ENCODE measurements at places on chromosomes 7 and 10.

GRCh38 chr10:1605999-1606940 lies 131.1 kb downstream of the ADARB2 start:
- no peaks in the 10 kb centered on the region for H3K27me3 ChIP-seq
- H3K36me3 ChIP-seq: no peaks in the 10 kb centered on the region
- no peak overlapping the region for H3K4me3 ChIP-seq
- DNase-seq: no peak
- no peaks in the 10 kb centered on the region for H3K4me1 ChIP-seq
- no peak overlapping the region for H3K27ac ChIP-seq

- peaks cover 47% of the 10 kb centered on the region for H3K4me1 ChIP-seq
- peak overlapping the region; percentile 82 for H3K27ac ChIP-seq
- no peak for DNase-seq
- H3K4me3 ChIP-seq: no peak overlapping the region
- peaks cover 9% of the 10 kb centered on the region for H3K36me3 ChIP-seq
Measured at GRCh38 chr7:44631458-44632115, 25.2 kb downstream of the OGDH start.

DNA sequence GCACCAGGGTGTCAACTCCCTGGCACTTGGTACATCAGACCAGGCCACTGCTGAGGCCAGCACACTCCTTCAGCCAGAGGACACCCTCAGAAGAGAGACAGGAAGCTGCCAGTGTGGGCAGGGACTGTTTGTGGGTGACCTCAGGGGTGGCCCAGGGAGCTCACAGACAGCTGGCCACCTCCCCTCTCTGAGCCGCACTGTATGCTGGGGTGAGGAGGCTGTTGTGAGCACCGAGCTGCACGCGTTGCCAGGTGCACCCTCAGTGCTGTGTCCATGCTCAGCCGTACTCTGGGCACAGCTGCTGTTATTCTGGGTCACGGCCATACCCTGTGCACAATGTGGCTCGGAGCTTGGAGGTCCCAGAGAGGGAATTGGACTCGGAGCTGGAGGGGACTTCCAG lies 61.5 kb upstream of the NANOS1 start:
- H3K27me3 ChIP-seq: no peaks in the 10 kb centered on the region
- no peaks in the 10 kb centered on the region for H3K36me3 ChIP-seq
- H3K27ac ChIP-seq: no peak overlapping the region
- DNase-seq: no peak
- peaks cover 8% of the 10 kb centered on the region for H3K4me1 ChIP-seq

DNA sequence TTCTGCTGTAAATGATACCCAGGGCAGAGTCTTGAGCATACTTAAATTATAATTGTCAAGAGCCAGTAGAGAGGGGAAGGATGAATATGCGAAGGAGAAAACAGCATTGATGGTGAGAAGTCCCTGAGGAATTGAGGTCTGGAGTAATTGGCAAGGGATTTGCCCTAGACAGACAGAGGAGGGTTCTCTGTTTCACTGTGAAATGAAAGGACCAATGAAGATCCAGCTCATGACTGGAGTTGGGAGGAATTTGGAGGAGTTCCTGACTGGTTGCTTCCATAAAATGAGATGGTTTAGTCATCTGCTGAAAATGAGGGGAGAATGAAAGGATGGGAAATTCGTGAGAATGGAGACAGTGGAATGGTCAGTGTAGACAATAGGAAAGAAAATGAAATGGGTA lies 6.8 kb downstream of the PRPF18 start:
- DNase-seq: no peak
- no peaks in the 10 kb centered on the region for H3K27me3 ChIP-seq
- H3K27ac ChIP-seq: no peak overlapping the region
- H3K4me3 ChIP-seq: no peak overlapping the region
- peaks cover 7% of the 10 kb centered on the region for H3K36me3 ChIP-seq

DNA sequence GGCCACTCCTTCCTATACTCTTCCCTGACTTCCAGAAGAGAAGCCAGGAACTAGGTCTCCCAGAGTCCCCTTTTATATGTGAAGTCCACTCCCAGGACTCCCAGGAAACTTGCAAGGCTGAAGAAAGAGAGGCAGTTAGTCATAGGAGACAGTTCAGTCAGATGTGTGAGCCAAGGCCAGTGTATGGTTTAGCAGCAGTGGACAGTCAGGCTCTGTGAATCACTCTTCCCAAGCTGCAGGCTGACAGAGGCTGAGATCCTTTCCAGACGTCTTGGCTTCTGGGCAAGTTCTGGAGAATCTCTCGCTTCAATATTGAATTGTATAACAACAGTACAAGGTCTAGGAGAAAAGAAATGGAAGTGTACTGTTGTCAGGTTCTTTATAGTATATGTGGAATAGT lies 26.9 kb downstream of the BLVRA start:
- H3K27me3 ChIP-seq: no peaks in the 10 kb centered on the region
- H3K4me3 ChIP-seq: no peak overlapping the region
- H3K4me1 ChIP-seq: no peaks in the 10 kb centered on the region
- no peak for DNase-seq

DNA sequence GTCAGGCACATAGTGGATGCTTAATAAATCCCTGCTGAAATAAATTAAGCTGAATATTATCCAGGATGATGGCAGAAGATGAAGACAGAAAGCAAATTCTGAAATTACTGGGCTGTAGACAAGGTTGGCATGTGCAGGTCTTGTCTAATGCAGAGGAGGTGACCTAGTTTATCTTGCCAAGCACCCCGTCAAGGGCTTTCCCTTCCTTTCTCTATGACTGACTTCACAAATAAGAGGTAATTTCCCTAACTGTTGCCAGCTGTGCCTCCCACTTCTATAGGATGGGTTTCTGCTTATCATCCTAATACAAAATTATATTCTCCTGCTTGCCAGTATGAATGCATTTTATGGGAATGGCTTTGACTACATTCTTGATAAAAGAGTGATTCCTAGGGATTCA lies 38.0 kb downstream of the LHFPL3 start:
- H3K4me1 ChIP-seq: no peaks in the 10 kb centered on the region
- H3K27me3 ChIP-seq: no peaks in the 10 kb centered on the region
- no peaks in the 10 kb centered on the region for H3K36me3 ChIP-seq
- H3K4me3 ChIP-seq: no peak overlapping the region
- H3K27ac ChIP-seq: no peak overlapping the region
- DNase-seq: no peak

GRCh38 chr7:30069096-30069867 lies 41.1 kb downstream of the PLEKHA8 start:
- peaks cover 7% of the 10 kb centered on the region for H3K36me3 ChIP-seq
- peak overlapping the region; percentile 9 for H3K27ac ChIP-seq
- peaks cover 5% of the 10 kb centered on the region for H3K4me1 ChIP-seq
- H3K4me3 ChIP-seq: no peak overlapping the region

GRCh38 chr10:70894416-70894815 lies 6.1 kb upstream of the PCBD1 start:
- no peak overlapping the region for H3K27ac ChIP-seq
- no peaks in the 10 kb centered on the region for H3K36me3 ChIP-seq
- H3K4me1 ChIP-seq: no peaks in the 10 kb centered on the region
- no peak overlapping the region for H3K4me3 ChIP-seq
- DNase-seq: no peak
